ENCODE measurements at places on chromosomes 7 and 10. TPM values are rescaled to one million over a fixed set of nuclear protein-coding genes. Genes with fewer than 3 reads are reported as not detected.
A peak's percentile ranks its signal among the peaks of the same experiment; 100 is the strongest.

Gene SP8
- not detected for total RNA-seq

Gene SHH
- total RNA-seq, result 0.10 TPM

Gene TMEM26
- total RNA-seq, result not detected

Gene HTRA1
- not detected for total RNA-seq

GRCh38 chr10:31947144-31947926 lies 18.7 kb upstream of the ARHGAP12 start:
- no peak overlapping the region for H3K4me3 ChIP-seq
- H3K36me3 ChIP-seq, result no peaks in the 10 kb centered on the region
- peaks cover 6% of the 10 kb centered on the region for H3K4me1 ChIP-seq
- no peaks in the 10 kb centered on the region for H3K27me3 ChIP-seq

DNA sequence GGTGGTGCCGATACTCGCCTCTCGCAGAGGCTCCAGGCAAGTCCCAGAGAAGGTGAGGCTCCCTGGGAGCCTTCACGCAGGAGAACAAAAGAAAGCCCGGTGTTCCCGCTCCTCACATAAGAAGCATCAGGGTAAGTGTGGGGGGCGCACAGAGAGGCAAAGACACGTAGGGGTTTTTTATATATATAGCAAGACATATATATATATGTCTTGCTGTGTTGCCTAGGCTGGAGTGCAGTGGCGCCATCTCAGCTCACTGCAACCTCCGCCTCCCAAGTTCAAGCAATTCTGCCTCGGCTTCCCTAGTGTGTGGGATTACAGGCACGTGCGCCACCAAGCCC lies 61.3 kb downstream of the PDIA4 start:
- H3K4me3 ChIP-seq, result peak overlapping the region; percentile 82
- no peaks in the 10 kb centered on the region for H3K36me3 ChIP-seq
- H3K27ac ChIP-seq, result no peak overlapping the region

DNA sequence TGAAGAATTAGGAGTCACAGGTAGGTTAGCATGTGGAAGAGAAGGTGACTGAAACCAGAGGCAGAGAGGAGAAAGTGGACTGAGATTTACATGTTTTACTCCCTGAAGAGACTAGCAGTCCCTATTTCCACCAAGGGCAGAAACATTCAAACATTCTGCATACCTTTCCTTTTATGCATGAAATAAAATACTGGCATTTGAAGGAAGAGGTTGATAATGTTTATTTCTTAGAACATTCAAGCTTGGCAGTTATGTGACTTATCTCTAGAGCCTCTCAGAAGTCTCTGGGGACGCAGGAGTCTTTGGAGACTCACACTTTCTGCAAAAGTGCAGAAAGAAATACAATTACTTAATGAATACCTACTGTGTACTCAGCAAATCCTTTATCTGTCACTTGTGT lies 507.1 kb upstream of the C7orf33 start:
- no peaks in the 10 kb centered on the region for H3K4me1 ChIP-seq
- peaks cover 5% of the 10 kb centered on the region for H3K27me3 ChIP-seq
- DNase-seq, result no peak
- H3K27ac ChIP-seq, result no peak overlapping the region
- no peak overlapping the region for H3K4me3 ChIP-seq

GRCh38 chr10:131697476-131698128 lies 203.2 kb upstream of the PPP2R2D start:
- no peaks in the 10 kb centered on the region for H3K36me3 ChIP-seq
- H3K4me3 ChIP-seq, result no peak overlapping the region
- no peaks in the 10 kb centered on the region for H3K4me1 ChIP-seq
- no peaks in the 10 kb centered on the region for H3K27me3 ChIP-seq
- DNase-seq, result no peak

GRCh38 chr10:101062232-101063049 lies 652 bp downstream of the KAZALD1 start:
- peak overlapping the region; percentile 85 for H3K4me3 ChIP-seq
- peaks cover 40% of the 10 kb centered on the region for H3K27me3 ChIP-seq
- peak; percentile 73 for DNase-seq
- H3K36me3 ChIP-seq, result no peaks in the 10 kb centered on the region
- H3K27ac ChIP-seq, result no peak overlapping the region
- peaks cover 47% of the 10 kb centered on the region for H3K4me1 ChIP-seq

- no peak overlapping the region for H3K27ac ChIP-seq
- no peaks in the 10 kb centered on the region for H3K4me1 ChIP-seq
- no peaks in the 10 kb centered on the region for H3K27me3 ChIP-seq
- no peak overlapping the region for H3K4me3 ChIP-seq
- no peak for DNase-seq
- H3K36me3 ChIP-seq, result no peaks in the 10 kb centered on the region
Observed at GRCh38 chr10:93837822-93838221, 56.0 kb upstream of the SLC35G1 start.

DNA sequence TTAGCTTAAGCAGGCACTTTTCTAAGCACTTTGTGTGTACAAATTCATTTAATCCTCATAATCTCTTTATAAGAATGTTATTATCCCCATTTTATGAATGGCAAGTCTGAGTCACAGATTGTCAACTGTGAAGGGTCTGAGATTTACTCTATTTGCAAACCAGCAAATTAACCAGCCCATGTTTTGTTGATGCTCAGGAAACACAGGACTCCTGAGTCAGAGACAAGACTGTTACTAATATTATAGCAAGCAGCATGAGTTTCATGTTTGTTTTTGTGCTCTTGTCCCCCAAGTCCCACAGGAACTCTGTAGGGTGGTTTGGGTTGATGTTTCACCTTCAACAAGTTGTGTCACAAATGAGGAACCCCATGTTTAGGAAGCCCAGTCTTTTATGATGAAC lies 182.0 kb upstream of the PPP1R3A start:
- no peak overlapping the region for H3K4me3 ChIP-seq
- peaks cover 9% of the 10 kb centered on the region for H3K27me3 ChIP-seq
- DNase-seq, result no peak
- no peak overlapping the region for H3K27ac ChIP-seq
- H3K4me1 ChIP-seq, result no peaks in the 10 kb centered on the region
